ENCODE measurements at places on chromosomes 5 and 9. TPM values are rescaled to one million over a fixed set of nuclear protein-coding genes. Genes with fewer than 3 reads are reported as not detected.

DNA sequence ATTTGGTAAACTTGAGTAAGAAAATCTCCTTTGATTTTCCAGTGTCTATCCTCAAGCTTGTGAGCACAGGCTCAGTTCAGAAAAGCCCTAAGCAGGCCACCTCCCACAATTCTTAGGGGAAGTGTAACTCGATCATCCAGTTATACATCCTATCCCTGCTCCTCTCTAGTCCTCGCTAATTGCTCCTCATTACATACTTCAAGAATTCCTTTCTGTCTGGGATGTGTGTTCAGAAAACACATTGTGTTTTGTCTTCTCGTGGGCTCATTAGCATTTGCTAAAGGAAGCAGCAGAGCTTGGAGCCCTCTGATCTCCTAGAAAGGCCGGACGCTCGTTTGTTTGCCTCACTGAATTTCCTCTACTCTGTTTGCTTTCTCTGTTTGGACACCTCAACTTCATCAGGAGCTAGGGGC is 268.2 kb upstream of the RFX3 start:
- H3K4me1 ChIP-seq: peaks cover 34% of the 10 kb centered on the region
- H3K27me3 ChIP-seq: no peaks in the 10 kb centered on the region
- peak overlapping the region; percentile 62 for H3K27ac ChIP-seq
- H3K4me3 ChIP-seq: peak overlapping the region; percentile 26
- no peaks in the 10 kb centered on the region for H3K36me3 ChIP-seq
- DNase-seq: peak; percentile 85

- H3K27me3 ChIP-seq: no peaks in the 10 kb centered on the region
- H3K36me3 ChIP-seq: no peaks in the 10 kb centered on the region
- peaks cover 63% of the 10 kb centered on the region for H3K4me1 ChIP-seq
Measured at GRCh38 chr5:98940581-98940980, 11.8 kb upstream of the CHD1 start.

- H3K27ac ChIP-seq: no peak overlapping the region
- H3K27me3 ChIP-seq: no peaks in the 10 kb centered on the region
- H3K36me3 ChIP-seq: no peaks in the 10 kb centered on the region
Measured at GRCh38 chr5:107855171-107855570, 184.4 kb upstream of the EFNA5 start.

The OR13J1 gene
- total RNA-seq: not detected

The HCN1 gene
- not detected for total RNA-seq

DNA sequence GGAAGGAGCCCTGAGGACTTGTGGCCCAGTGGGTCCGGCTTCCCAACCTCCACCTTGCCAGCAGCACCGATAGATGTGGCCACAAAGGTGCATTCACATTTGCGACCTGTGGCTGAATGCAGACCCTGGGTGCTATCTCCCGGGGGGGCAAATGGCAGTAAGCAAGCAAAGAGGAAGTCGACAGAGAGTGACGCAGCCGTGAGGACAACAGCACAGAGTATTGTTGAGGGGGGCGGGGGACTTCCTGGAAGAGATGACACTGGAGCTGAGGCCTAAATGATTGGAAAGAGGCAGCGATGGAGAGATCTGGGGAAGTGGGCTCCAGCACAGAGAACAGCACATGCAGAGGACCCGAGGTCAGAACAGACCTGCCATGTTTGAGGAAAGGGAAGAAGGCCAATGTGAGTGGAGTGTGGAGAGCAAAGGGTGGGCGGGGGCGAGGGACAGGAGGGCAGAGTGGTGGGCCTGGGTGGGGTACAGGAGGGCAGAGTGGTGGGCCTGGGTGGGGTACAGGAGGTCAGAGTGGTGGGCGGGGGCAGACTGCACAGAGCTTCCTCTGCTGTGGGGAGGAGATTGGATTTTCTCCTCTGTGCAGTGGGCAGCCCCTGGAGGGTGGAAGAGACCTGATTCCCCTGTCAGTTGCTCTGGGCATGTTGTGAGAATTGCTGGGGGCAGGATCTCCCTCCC is 42.6 kb downstream of the ADAMTS2 start:
- no peaks in the 10 kb centered on the region for H3K27me3 ChIP-seq
- no peaks in the 10 kb centered on the region for H3K4me1 ChIP-seq
- H3K4me3 ChIP-seq: no peak overlapping the region
- no peak overlapping the region for H3K27ac ChIP-seq
- H3K36me3 ChIP-seq: no peaks in the 10 kb centered on the region
- DNase-seq: no peak

The PHYHD1 gene
- 19.0 TPM for total RNA-seq

DNA sequence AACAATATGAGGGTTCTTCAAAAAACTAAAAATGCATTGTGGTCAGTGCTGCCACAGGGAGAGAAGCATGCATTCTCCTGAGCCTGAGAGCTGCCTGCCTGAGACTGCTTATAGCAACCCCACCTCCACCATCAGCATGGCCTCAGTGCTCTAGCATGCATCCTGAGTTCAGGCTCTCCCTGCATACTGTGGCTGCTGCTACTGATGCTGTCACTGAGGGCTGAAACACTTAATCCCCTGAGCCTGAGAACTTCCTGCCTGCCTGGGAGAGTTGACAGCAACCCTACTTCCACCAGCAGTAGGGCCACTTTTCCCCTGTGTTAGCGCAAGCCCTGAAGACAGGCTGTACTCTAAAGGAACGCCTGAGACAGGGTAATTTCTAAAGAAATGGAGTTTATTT is 206.0 kb downstream of the FBXO4 start:
- no peaks in the 10 kb centered on the region for H3K4me1 ChIP-seq
- DNase-seq: peak; percentile 11
- no peak overlapping the region for H3K27ac ChIP-seq
- H3K36me3 ChIP-seq: no peaks in the 10 kb centered on the region

- H3K27ac ChIP-seq: no peak overlapping the region
- H3K27me3 ChIP-seq: no peaks in the 10 kb centered on the region
- H3K36me3 ChIP-seq: no peaks in the 10 kb centered on the region
- no peak for DNase-seq
Measured at GRCh38 chr9:121577166-121577565, 74.3 kb upstream of the DAB2IP start.

The SLIT3 gene
- total RNA-seq: 0.22 TPM

DNA sequence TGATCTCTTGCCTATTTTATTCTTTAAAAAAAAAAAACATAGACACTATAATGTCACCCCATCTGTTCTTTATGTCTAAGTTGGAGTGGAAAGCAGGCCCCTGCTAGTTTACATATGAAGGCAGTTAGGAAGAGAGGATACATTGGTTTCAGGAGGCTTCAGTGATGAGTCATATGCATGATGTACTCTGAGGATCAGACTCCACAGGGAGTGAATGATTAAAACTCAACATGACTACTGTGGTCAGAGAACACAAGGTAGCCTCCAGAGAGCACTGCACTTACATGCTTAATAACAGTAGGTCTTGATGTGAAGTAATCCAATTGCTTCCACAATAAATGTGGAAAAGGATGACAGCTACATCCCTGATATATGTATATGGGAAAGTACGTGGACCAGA is 22.7 kb upstream of the FSTL4 start:
- no peak overlapping the region for H3K27ac ChIP-seq
- no peak for DNase-seq
- H3K36me3 ChIP-seq: no peaks in the 10 kb centered on the region
- H3K27me3 ChIP-seq: no peaks in the 10 kb centered on the region

The PPP3R2 gene
- total RNA-seq: not detected

Data from neural progenitor cell (in vitro differentiated cells).